Astrocyte (in vitro differentiated cells and primary cell): ENCODE measurements at places on chromosomes 3 and 15.

- no peaks in the 10 kb centered on the region for H3K36me3 ChIP-seq
- H3K4me3 ChIP-seq, result no peak overlapping the region
- H3K4me1 ChIP-seq, result peaks cover 7% of the 10 kb centered on the region
- DNase-seq, result peak; percentile 80
- H3K27ac ChIP-seq, result no peak overlapping the region
- no peaks in the 10 kb centered on the region for H3K27me3 ChIP-seq
These were observed 183.9 kb downstream of the TPRG1 start for GRCh38 chr3:189355481-189356201.

- no peaks in the 10 kb centered on the region for H3K36me3 ChIP-seq
- no peak for DNase-seq
- H3K4me1 ChIP-seq, result peaks cover 4% of the 10 kb centered on the region
- no peak overlapping the region for H3K27ac ChIP-seq
- no peaks in the 10 kb centered on the region for H3K27me3 ChIP-seq
These were observed 103.7 kb downstream of the PDZRN3 start for GRCh38 chr3:73520931-73521461.

GRCh38 chr15:41908736-41909461 is 15.0 kb upstream of the SPTBN5 start:
- no peak overlapping the region for H3K27ac ChIP-seq
- DNase-seq, result no peak
- no peaks in the 10 kb centered on the region for H3K4me1 ChIP-seq
- H3K27me3 ChIP-seq, result no peaks in the 10 kb centered on the region

GRCh38 chr3:83457551-83457950 is 1501.2 kb upstream of the CADM2 start:
- peak; percentile 33 for DNase-seq
- H3K4me3 ChIP-seq, result no peak overlapping the region
- no peaks in the 10 kb centered on the region for H3K4me1 ChIP-seq
- H3K27me3 ChIP-seq, result no peaks in the 10 kb centered on the region
- no peak overlapping the region for H3K27ac ChIP-seq

DNA sequence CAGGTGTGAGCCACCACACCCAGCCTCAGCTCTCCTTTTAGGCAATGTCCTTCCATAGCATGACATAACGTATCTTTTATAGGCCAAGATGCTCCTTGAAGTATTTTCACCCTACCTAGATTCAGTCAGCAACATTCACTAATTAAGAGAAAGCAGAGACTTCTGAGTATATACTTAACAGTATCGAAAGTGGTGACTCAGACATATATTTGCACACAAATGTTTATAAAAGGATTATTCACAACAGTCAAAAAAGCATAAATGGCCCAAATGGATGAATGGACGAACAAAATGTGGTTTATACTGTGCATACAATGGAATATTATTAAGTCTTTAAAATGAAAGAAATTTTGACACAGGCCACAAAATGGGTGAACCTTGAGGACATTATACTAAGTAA is 108.6 kb downstream of the ZNF385D start:
- H3K27me3 ChIP-seq, result no peaks in the 10 kb centered on the region
- H3K36me3 ChIP-seq, result no peaks in the 10 kb centered on the region
- DNase-seq, result peak; percentile 39
- no peak overlapping the region for H3K4me3 ChIP-seq
- peaks cover 13% of the 10 kb centered on the region for H3K4me1 ChIP-seq

- H3K36me3 ChIP-seq, result no peaks in the 10 kb centered on the region
- H3K4me3 ChIP-seq, result no peak overlapping the region
- peaks cover 28% of the 10 kb centered on the region for H3K4me1 ChIP-seq
- no peak overlapping the region for H3K27ac ChIP-seq
- no peaks in the 10 kb centered on the region for H3K27me3 ChIP-seq
- DNase-seq, result no peak
These were observed 118.5 kb downstream of the EEFSEC start for GRCh38 chr3:128271536-128272332.

DNA sequence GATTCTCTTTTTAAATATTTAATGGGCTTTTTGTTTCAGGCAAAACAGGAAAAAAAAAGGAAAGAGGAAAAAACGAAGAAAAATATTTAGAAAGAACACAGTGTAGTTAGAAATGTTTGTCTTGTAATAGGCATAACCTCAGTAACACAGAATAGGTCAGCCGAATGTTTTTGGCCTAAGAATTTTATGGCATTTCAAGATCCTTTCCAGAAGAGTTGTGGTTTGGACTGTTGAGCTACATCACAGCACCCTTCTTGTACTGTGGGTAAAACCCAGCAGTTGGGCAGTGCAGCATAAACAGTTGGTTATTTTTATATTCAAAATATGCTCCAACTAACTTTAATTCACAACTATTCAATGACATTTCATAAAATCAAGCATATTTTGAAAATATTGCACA is 474.4 kb upstream of the AGTR1 start:
- no peaks in the 10 kb centered on the region for H3K27me3 ChIP-seq
- H3K36me3 ChIP-seq, result no peaks in the 10 kb centered on the region
- no peak overlapping the region for H3K4me3 ChIP-seq
- no peak overlapping the region for H3K27ac ChIP-seq
- DNase-seq, result peak; percentile 25

- no peaks in the 10 kb centered on the region for H3K27me3 ChIP-seq
- H3K4me1 ChIP-seq, result peaks cover 18% of the 10 kb centered on the region
- H3K27ac ChIP-seq, result no peak overlapping the region
- H3K4me3 ChIP-seq, result no peak overlapping the region
These were observed 77.8 kb upstream of the GSK3B start for GRCh38 chr3:120172070-120172469.

DNA sequence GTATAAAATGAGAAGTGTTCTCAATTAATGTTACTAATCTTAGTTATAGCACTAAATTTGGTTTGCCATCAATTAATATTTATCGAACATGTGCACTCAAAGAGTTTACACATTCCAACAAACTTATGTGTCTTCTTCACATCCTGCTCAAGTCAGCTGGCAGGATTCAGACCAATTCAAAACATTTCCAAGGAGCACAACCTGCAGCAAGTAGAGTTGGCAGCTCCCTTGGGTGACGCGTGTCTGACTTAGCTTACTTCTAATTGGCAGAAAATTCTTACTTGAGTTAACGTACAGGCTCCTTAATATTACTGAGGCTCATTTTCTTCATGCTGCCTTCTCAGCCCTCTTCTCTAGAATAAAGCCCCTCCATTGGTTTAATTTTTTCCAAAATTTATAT is 110.4 kb upstream of the PFN2 start:
- peaks cover 52% of the 10 kb centered on the region for H3K4me1 ChIP-seq
- H3K36me3 ChIP-seq, result no peaks in the 10 kb centered on the region
- peak overlapping the region; percentile 1 for H3K27ac ChIP-seq
- no peaks in the 10 kb centered on the region for H3K27me3 ChIP-seq

DNA sequence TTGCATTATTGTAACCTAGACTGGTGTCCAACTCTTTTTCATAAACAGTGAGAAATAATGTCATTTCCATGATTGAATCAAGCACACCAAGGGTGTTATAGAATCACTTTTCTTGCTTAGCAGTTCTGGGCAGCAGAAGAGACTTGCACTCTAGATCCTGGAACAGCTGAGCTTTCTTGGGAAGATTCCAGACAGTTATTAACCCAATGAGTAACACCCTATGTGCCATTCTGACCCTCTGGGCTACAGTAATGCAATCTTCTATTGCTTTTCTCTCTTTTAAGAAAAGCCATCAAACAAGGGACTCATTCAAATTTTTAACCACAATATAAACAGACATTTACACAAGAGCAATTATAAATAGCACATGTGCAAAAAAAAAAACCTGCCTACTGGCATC is 39.3 kb upstream of the USP3 start:
- H3K36me3 ChIP-seq, result no peaks in the 10 kb centered on the region
- H3K4me1 ChIP-seq, result peaks cover 17% of the 10 kb centered on the region
- no peak overlapping the region for H3K4me3 ChIP-seq
- no peak overlapping the region for H3K27ac ChIP-seq

GRCh38 chr3:186320862-186321568 is 41.0 kb downstream of the DGKG start:
- DNase-seq, result peak; percentile 37
- no peak overlapping the region for H3K27ac ChIP-seq
- H3K27me3 ChIP-seq, result peaks cover 5% of the 10 kb centered on the region
- H3K4me1 ChIP-seq, result peaks cover 8% of the 10 kb centered on the region
- no peak overlapping the region for H3K4me3 ChIP-seq
- H3K36me3 ChIP-seq, result no peaks in the 10 kb centered on the region

GRCh38 chr3:182905623-182906022 is 74.7 kb downstream of the DCUN1D1 start:
- H3K27me3 ChIP-seq, result no peaks in the 10 kb centered on the region
- H3K4me3 ChIP-seq, result no peak overlapping the region
- H3K27ac ChIP-seq, result no peak overlapping the region
- no peaks in the 10 kb centered on the region for H3K4me1 ChIP-seq
- no peak for DNase-seq

GRCh38 chr15:57138349-57138788 is 219.9 kb downstream of the TCF12 start:
- no peaks in the 10 kb centered on the region for H3K27me3 ChIP-seq
- DNase-seq, result peak; percentile 75
- peaks cover under 1% of the 10 kb centered on the region for H3K4me1 ChIP-seq
- no peak overlapping the region for H3K27ac ChIP-seq
- no peak overlapping the region for H3K4me3 ChIP-seq
- H3K36me3 ChIP-seq, result no peaks in the 10 kb centered on the region

GRCh38 chr15:39363761-39364586 is 216.9 kb upstream of the THBS1 start:
- peak; percentile 51 for DNase-seq
- H3K4me1 ChIP-seq, result peaks cover 25% of the 10 kb centered on the region
- H3K27ac ChIP-seq, result peak overlapping the region; percentile 84
- no peaks in the 10 kb centered on the region for H3K36me3 ChIP-seq
- H3K27me3 ChIP-seq, result no peaks in the 10 kb centered on the region

DNA sequence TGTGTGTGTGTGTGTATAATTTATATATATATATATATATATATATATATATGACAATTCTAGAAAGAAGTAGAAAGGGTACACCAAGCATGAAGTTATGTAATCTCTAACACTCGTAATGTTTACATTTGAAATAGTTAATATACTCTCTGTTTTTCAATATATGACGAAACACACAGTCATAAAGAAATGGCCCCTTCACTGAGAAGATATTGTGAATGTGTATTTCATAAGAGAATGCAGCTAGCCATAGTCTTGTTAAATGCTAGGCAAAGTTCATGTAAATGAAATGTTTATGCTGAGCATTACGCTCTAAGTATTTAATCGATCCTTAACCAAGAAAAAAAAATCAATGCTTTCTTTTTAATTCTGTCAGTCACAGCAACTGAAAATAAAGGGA is 154.7 kb upstream of the TSPAN3 start:
- no peaks in the 10 kb centered on the region for H3K4me1 ChIP-seq
- no peaks in the 10 kb centered on the region for H3K27me3 ChIP-seq
- no peak for DNase-seq
- no peak overlapping the region for H3K27ac ChIP-seq
- H3K4me3 ChIP-seq, result no peak overlapping the region

- H3K36me3 ChIP-seq, result no peaks in the 10 kb centered on the region
- H3K4me3 ChIP-seq, result no peak overlapping the region
- H3K27ac ChIP-seq, result no peak overlapping the region
- H3K27me3 ChIP-seq, result no peaks in the 10 kb centered on the region
- no peak for DNase-seq
These were observed 77.9 kb downstream of the RPN1 start for GRCh38 chr3:128572644-128573105.

GRCh38 chr3:186025161-186025560 is 83.7 kb downstream of the ETV5 start:
- H3K27me3 ChIP-seq, result no peaks in the 10 kb centered on the region
- peak; percentile 78 for DNase-seq
- H3K36me3 ChIP-seq, result no peaks in the 10 kb centered on the region
- no peak overlapping the region for H3K4me3 ChIP-seq
